Suprapubic skin (tissue), 4 donors: ENCODE measurements at places on chromosomes 3 and 15. TPM values are rescaled to one million over a fixed set of nuclear protein-coding genes. Genes with fewer than 3 reads are reported as not detected.

RLBP1 gene
- not detected for total RNA-seq

GRM7 gene
- total RNA-seq: 0.21 TPM

ZNF717 gene
- total RNA-seq: 16.5 TPM

CYP1A2 gene
- total RNA-seq: not detected

SELENOK gene
- total RNA-seq: 47.5 TPM

SLC12A8 gene
- total RNA-seq: 5.3 TPM

SLC51B gene
- total RNA-seq: not detected

SLC38A3 gene
- 2.2 TPM for total RNA-seq

NRROS gene
- 0.95 TPM for total RNA-seq

AMOTL2 gene
- total RNA-seq: 102 TPM

PAQR5 gene
- total RNA-seq: 2.5 TPM

PLCH1 gene
- total RNA-seq: 1.2 TPM

TMCO5A gene
- total RNA-seq: not detected

FAM107A gene
- total RNA-seq: 33.4 TPM

CTXN2 gene
- not detected for total RNA-seq
